ENCODE measurements at places on chromosomes 3 and 15.

DNA sequence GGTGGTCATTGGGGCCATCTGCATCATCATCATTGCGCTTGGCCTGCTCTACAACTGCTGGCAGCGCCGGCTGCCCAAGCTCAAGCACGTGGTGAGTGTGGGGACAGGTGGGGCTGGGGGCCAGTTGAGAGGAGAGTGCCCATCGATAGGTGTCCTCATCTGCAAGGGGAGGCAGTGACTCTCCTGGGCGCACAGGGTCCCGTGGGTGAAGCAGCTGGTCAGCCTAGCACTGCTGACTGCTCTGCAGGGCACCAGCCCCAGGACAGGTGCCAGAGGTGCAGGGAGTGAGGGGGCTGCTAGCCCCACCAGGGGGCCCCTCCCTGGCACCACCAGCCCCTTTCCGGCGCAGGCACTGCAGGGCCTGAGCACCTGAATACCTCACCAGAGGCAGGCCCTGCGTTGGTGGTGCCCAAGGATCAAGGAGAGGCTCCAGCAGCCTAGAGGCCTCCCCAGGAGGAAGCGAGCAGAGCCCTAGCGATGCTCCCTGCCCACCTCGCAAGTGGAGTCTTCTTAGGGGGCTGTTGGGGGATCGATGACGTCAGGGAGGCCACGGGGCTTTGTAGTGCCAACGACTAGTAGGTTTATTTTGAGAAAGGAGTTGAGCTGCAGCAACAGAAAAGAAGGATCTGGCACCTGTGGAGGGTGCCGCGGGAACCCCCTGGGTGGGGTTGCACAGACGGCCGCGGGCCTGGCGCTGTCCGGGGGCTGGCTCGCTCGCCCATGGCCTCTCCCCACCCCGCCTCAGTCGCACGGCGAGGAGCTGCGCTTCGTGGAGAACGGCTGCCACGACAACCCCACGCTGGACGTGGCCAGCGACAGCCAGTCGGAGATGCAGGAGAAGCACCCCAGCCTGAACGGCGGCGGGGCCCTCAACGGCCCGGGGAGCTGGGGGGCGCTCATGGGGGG is 976 bp upstream of the ABTB1 start:
- no peaks in the 10 kb centered on the region for H3K27me3 ChIP-seq
- peaks cover 10% of the 10 kb centered on the region for H3K4me1 ChIP-seq
- H3K36me3 ChIP-seq: peaks cover 9% of the 10 kb centered on the region
- peak overlapping the region; percentile 90 for H3K4me3 ChIP-seq
- peak; percentile 70 for DNase-seq

GRCh38 chr3:186187401-186188275 is 78.7 kb upstream of the ETV5 start:
- no peak overlapping the region for H3K4me3 ChIP-seq
- no peaks in the 10 kb centered on the region for H3K36me3 ChIP-seq
- no peak overlapping the region for H3K27ac ChIP-seq
- H3K27me3 ChIP-seq: peaks cover under 1% of the 10 kb centered on the region
- peaks cover 22% of the 10 kb centered on the region for H3K4me1 ChIP-seq
- no peak for DNase-seq

- H3K4me3 ChIP-seq: no peak overlapping the region
- DNase-seq: no peak
- H3K4me1 ChIP-seq: no peaks in the 10 kb centered on the region
- H3K27me3 ChIP-seq: no peaks in the 10 kb centered on the region
These were observed 179.6 kb downstream of the FEZF2 start for GRCh38 chr3:62193586-62194345.

GRCh38 chr3:156718622-156719306 is 44.4 kb downstream of the TIPARP start:
- no peak for DNase-seq
- no peak overlapping the region for H3K27ac ChIP-seq
- no peaks in the 10 kb centered on the region for H3K36me3 ChIP-seq
- no peak overlapping the region for H3K4me3 ChIP-seq
- H3K27me3 ChIP-seq: no peaks in the 10 kb centered on the region

- no peak for DNase-seq
- H3K36me3 ChIP-seq: peaks cover 14% of the 10 kb centered on the region
- H3K27ac ChIP-seq: no peak overlapping the region
- H3K4me3 ChIP-seq: no peak overlapping the region
- no peaks in the 10 kb centered on the region for H3K27me3 ChIP-seq
These were observed 17.5 kb downstream of the AQR start for GRCh38 chr15:34951993-34952392.

DNA sequence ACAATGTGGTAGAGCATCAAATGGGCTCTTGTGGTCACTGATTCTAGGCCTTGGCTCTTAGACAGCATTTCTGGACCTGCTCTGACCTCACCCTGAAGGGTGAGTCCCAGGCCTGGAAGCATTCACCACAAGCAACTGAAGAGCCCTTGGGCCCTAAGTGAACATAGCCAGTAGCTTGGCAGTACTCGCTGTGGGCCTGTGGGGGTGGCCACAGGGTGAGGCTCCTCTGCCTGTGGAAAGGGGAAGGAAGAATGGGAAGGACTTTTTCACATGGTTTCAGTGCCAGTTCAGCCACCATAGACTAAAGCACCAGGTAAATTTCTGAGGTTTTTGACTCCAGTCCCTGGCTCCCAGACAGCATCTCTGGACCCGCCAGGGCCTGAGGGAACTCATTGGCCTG is 5.1 kb upstream of the ZSCAN2 start:
- no peaks in the 10 kb centered on the region for H3K27me3 ChIP-seq
- no peaks in the 10 kb centered on the region for H3K36me3 ChIP-seq
- no peak for DNase-seq

- no peaks in the 10 kb centered on the region for H3K36me3 ChIP-seq
- H3K27me3 ChIP-seq: no peaks in the 10 kb centered on the region
- no peak overlapping the region for H3K4me3 ChIP-seq
- no peak overlapping the region for H3K27ac ChIP-seq
- DNase-seq: no peak
These were observed 77.9 kb upstream of the CCNL1 start for GRCh38 chr3:157237886-157238285.

- H3K36me3 ChIP-seq: peaks cover 31% of the 10 kb centered on the region
- peaks cover 41% of the 10 kb centered on the region for H3K4me1 ChIP-seq
- DNase-seq: no peak
- H3K27me3 ChIP-seq: no peaks in the 10 kb centered on the region
- H3K4me3 ChIP-seq: no peak overlapping the region
These were observed 6.1 kb downstream of the RASGRP1 start for GRCh38 chr15:38558372-38559059.

DNA sequence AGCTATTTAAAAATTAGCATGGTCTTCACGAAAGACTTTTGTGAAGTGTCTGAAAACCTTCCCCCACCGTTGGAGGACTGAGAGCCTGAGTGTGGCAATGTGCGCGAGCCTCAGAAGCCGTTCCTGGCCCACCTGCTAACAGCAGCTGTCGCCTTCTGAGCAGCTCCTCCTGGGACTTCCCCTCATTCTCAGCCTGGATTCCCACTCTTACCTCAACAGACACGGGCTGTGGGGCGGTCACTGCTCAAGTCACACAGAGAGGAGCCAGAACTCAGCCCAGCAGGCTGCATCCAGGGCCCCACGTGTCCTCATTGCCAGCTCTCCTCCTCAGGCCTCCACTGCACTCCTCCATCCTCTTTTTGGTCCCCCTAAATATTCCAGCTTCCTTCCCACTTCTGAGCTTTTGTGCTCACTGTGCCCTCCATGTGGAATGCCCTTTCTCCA is 7.8 kb downstream of the DNASE1L3 start:
- no peaks in the 10 kb centered on the region for H3K36me3 ChIP-seq
- DNase-seq: no peak
- no peak overlapping the region for H3K4me3 ChIP-seq
- H3K4me1 ChIP-seq: peaks cover 12% of the 10 kb centered on the region

- H3K36me3 ChIP-seq: no peaks in the 10 kb centered on the region
- no peak for DNase-seq
- no peaks in the 10 kb centered on the region for H3K4me1 ChIP-seq
- H3K4me3 ChIP-seq: peak overlapping the region; percentile 90
- peak overlapping the region; percentile 98 for H3K27ac ChIP-seq
- H3K27me3 ChIP-seq: no peaks in the 10 kb centered on the region
These were observed 757 bp upstream of the DIPK2A start for GRCh38 chr3:143970773-143971358.

GRCh38 chr15:90063770-90064247 is 38.5 kb downstream of the IDH2 start:
- no peak overlapping the region for H3K27ac ChIP-seq
- H3K4me3 ChIP-seq: no peak overlapping the region
- no peak for DNase-seq
- H3K36me3 ChIP-seq: peaks cover 13% of the 10 kb centered on the region

- no peak overlapping the region for H3K4me3 ChIP-seq
- H3K27ac ChIP-seq: no peak overlapping the region
- H3K36me3 ChIP-seq: no peaks in the 10 kb centered on the region
- H3K27me3 ChIP-seq: no peaks in the 10 kb centered on the region
These were observed 274.5 kb downstream of the NEK10 start for GRCh38 chr3:27094721-27095120.

- H3K27me3 ChIP-seq: no peaks in the 10 kb centered on the region
- H3K4me1 ChIP-seq: no peaks in the 10 kb centered on the region
- DNase-seq: no peak
- no peak overlapping the region for H3K4me3 ChIP-seq
These were observed 81.4 kb downstream of the ARNT2 start for GRCh38 chr15:80485370-80486164.

DNA sequence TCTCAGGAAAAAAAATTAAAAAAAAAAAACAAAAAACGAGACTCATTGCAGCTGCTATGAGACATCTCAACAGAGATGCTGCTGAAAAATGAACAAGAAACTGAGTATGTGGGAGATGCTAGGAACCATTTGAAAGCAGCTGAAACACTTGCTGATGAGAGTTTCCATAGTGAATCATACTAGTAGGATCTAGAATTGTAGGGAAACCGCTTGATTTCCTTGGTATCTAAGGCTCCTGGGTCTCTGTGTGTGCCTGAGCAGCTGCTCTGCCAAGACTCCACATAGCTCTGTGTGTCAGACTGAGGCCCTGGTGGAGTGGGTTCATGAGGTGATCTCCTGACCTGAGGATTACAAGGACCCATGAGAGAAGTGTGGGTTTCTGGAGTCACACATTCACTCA is 313.4 kb upstream of the NECTIN3 start:
- no peak overlapping the region for H3K4me3 ChIP-seq
- H3K36me3 ChIP-seq: no peaks in the 10 kb centered on the region
- H3K27ac ChIP-seq: no peak overlapping the region
- no peaks in the 10 kb centered on the region for H3K27me3 ChIP-seq

GRCh38 chr3:12752102-12752501 is 7.0 kb downstream of the TMEM40 start:
- no peaks in the 10 kb centered on the region for H3K4me1 ChIP-seq
- H3K27ac ChIP-seq: no peak overlapping the region
- no peak overlapping the region for H3K4me3 ChIP-seq
- H3K36me3 ChIP-seq: no peaks in the 10 kb centered on the region

DNA sequence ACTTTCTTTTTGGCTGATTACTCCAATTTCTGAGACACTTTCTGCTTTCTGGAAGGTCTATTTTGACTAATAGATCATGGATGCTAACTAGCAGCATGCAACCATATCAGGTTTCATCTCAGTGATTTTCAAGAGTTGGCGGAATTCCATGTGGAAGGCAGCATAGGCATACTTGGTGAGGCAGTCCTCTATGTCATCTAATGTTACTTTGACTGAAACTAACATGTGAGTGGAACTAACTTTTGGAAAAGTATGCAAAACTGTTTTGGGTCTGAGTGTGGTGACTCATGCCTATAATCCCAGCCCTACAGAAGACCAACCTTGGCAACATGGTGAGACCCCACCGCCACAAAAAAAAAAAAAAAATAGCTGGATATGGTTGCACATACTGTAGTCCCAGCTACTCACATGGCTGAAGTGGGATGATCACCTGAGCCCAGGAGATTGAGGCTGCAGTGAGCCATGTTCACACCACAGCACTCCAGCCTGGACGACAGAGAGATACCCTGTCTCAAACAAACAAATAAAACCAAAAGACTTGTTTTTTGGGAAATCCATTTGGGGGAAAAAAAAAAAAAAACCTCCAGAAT is 1033.7 kb downstream of the ROBO1 start:
- H3K27me3 ChIP-seq: no peaks in the 10 kb centered on the region
- no peaks in the 10 kb centered on the region for H3K4me1 ChIP-seq
- H3K4me3 ChIP-seq: no peak overlapping the region
- H3K36me3 ChIP-seq: no peaks in the 10 kb centered on the region
- DNase-seq: no peak

- peaks cover 16% of the 10 kb centered on the region for H3K27me3 ChIP-seq
- H3K4me3 ChIP-seq: no peak overlapping the region
- H3K4me1 ChIP-seq: no peaks in the 10 kb centered on the region
These were observed 114.1 kb downstream of the ALDH1A2 start for GRCh38 chr15:57951328-57951932.

Measured in thymus (tissue), 14 donors.